ENCODE measurements at places on chromosomes 3 and 15.
A peak's percentile ranks its signal among the peaks of the same experiment; 100 is the strongest.

DNA sequence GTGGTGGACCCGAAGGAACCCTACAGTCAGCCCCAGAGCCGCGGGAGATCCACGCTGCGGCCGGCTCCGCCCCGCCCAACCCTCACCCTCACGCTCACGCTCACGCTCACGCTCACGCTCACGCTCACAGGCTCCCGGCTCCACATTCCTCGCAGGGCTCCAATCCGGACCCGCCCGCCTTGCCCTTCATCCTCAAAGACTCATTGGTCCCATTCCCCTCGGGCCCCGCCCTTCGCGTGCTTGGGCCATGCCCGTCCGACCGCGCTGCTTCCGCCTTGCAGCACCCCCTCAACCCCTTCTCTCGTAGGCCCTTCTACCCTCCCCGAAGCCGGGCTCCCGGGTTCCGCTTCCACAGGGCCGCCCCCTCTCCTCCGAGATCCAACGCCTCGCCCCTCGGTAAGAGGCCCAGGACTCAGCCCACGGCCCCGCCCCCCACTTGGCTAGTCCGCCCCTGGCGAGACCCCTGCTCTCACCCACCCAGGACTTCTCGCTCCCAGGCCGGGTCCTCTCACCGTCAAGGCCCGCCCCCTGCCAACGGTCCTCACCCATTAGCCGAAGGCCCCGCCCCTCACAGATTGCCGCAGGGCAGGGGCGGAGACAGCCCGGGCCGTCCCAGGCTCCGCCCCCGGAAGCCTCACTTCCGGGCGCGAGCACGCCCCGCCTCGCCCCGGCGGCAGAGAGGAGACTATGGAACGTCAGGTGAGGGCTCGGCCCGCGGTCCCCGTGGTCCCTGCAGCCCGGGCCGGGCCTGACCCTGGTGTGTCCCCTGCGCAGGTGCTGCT lies at the start of gene APEH:
APEH (plus strand) TSS at position 637 of the 782 bp plus-strand sequence; CDS start at position 688, 51 bp downstream.
- DNase-seq = peak; percentile 92

- DNase-seq = no peak
Measured at GRCh38 chr15:40313531-40314398, 6.0 kb upstream of the PLCB2 start.

GRCh38 chr3:24182756-24183155 lies 237.7 kb downstream of the NR1D2 start:
- no peak for DNase-seq

DNA sequence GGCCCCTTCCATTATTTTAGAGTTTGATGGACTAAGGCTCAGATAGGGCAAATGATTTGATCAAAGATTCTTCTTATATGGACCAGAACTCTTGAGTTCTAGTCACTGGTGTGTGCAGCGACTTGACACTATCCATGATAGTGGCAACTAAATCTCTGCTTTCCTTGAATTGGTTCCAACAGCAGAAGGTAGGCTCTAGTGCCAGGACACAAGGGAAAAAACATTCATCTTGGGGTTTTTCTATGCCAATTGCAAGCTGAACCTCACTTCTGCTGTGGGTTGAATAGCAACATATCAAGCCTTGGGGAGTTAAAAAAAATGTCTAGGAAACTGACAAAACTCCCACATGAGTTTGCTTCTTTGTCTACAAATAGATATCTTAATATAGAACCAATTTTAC lies 35.1 kb downstream of the CTXND1 start:
- no peak for DNase-seq

DNA sequence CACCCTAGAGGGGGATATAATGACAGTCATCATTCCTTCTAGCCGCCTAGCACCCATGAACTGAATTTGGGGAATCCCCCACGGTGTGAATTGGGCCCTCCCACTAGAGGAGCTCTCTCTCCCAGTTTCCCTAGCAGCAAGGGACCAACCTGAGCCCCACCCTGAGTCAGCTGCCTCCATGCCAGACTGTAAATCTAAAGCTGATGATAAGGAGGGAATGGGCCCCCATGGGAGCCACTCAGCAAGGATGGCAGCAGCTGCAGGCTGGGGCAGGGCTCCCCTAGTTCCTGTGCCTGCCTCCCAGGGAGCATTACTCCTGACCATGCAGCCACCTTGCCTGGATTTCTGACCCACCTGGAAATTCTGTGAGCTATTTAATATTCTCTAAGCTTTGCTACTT lies 57.0 kb upstream of the PXYLP1 start:
- DNase-seq = no peak

GRCh38 chr3:130395916-130396315 lies 50.4 kb downstream of the COL6A5 start:
- peak; percentile 59 for DNase-seq

DNA sequence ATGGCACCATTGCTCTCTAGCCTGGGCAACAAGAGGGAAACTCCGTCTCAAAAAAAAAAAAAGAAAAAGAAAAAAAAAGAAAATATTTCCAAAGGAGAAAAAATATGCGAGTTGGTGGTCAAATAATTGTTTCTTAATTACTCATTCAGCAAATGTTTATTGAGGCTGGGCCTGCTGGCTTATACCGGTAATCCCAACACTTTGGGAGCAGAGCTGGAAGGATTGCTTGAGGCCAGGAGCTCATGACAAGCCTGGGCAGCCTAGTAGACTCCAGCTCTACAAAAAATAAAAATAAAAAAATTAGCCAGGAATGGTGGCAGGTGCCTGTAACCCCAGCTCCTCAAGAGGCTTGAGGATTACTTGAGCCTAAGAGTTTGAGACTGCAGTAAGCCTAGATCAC lies 4.1 kb downstream of the KNL1 start:
- no peak for DNase-seq

DNA sequence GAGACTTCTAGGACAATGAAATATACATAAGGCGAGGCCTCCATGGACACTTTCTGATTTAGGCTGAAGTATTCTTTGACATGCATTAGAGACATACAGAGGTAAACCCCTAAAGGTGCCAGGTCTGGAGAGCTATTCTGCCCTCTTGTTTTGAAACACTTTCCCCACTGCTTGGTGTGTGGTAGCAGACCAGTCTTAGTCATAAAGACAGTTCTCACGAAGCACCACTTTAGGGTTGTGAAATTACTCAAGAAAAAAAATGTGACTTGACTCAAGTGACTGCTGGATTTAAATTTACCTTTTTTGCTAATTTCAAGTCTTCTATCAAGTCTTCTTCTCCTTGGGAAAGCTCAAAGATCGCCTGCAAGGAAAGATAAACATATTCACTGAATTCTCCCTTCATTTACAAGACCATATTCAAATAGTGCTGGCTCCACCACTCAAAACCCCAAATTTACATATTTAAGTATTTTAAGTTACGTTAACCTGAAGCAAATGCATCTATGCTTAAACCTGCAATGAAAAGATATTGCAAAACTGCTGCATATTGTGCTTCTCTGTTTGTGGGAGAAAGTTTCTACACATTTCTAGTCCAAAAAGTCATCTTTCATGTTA lies 48.4 kb downstream of the ARHGEF3 start:
- no peak for DNase-seq

GRCh38 chr3:66052721-66053549 lies 14.2 kb upstream of the MAGI1 start:
- DNase-seq = no peak

GRCh38 chr3:59565125-59565524 lies 515.3 kb upstream of the CFAP20DC start:
- DNase-seq = no peak

DNA sequence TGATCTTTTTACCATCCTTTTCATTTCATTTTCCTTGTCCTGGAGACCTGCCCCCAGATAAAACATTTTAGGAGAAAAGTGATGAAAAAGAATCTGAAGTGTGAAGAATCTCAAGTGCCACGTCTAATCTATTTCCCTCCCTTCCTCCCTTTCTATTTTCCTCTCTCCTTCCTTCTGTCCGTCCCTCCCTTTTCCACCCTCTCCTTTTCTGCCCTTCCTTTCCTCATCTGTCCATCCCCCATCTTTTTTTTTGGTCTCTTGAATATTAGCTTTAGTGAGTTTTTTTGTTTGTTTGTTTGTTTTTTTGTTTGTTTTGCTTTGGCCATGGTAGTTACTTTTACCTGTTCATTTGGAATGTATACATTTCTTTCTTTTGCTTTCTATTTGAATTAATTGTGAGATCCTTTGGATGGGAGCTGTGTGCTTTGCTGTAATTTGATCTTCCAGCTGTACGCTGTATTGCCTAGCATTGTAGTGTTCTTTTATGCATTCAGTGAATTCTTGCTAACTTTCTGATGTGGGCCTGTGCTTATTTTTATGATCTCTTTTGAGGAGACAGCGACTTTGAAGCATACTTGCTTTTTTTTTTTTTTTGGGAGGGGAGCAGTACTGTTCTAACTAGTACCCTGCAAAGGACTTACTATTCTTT lies 19.2 kb downstream of the CDIN1 start:
- peak; percentile 23 for DNase-seq

- no peak for DNase-seq
Measured at GRCh38 chr3:45940004-45940780, 3.1 kb upstream of the CXCR6 start.

DNA sequence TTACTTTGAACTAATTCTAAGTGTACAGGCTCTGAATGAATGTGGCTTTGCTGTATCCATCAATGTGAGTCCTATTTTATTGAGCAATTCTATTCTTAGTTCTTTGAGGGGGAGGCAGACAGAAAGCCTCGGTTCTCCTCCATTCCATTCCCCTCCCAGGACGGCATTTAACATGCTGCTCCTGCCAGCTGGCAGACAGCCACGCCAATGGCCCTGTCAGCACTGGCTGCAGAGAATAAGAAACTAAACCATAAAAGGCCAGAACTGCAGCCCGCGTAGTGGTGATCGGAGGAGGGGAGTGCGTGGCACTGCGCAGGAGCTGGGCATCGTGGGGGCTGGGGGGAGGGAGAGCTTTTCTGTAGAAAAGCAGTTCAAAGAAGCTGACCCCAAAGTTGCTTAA lies 76.0 kb upstream of the HACD2 start:
- DNase-seq = peak; percentile 78

DNA sequence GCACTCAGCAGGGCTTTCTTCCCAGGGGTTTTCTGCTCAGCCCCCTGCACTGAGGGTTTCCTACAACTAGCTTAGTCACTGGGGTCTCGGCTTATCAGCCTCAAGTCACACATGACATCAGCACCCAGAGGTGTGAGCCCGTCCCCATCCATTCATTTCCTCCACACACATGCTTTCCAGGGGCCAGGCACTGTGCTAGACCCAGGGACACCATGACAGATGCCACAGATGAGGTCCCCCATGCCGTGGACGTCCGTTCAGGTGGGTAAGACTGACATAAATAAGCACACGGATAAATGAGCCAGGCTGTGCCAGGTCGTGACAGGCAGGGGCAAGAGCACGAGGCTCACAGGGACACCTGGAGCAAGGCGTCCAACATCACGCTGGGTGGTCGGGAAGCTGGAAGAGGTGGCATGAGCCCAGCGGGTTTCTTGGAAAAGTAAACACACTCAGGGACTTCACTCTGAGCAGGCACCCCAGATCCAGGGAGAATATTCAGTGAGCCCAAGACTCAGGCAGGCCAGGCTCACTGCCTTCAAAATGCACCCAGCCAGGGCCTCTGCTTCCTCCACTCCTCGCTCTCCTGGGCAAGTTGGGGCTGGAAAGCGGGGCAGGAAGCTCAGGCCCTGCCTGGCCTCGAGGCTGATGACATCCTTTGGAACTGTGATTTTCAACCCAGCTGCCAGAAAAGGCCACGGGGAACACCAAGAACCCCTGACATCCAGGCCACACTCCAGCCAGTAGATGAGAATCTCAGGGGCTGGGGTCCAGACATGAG lies 139.3 kb downstream of the CHSY1 start:
- DNase-seq = no peak

GRCh38 chr15:23566071-23566554 lies 639 bp downstream of the MKRN3 start:
- DNase-seq = no peak

DNA sequence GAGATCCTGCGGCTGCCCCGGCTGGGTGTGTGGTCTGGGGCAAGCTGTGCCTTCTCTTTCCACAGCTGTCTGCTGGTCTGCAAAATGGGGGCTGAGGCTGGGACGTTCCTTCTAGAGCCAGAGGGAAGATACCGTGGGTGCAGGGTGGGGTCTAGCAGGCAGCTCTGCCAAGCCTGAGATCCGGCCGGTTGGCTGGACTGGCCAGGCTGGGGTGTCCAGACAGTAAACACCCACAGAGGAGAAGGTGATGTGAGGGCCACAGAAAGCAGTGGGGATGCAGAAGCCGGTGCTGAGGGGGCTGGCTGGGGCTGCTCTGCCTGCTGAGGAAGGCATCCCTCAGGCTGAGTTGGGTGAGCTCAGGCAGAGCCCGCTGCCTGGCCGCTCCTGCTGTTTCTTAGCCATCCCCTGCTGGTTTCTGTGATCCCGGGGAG lies 46.1 kb downstream of the FBLN2 start:
- DNase-seq = no peak

DNA sequence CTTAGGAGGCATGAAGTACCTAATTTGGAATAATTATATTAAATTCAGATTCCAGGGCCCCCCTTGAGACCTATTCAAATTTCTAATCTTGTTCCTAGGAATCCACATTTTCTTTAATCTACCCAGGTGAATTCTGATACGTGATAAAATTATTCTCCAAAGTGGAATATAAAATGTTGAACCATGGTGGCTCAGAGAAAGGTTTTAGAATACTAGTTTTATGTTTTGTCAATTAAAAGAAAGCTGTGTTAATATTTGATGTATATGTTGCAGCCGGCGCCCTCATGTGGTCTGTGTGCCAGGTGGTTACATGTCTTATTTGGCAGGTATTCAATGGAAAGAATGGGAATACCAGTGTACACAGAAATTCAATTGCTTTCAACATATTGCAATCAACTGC lies 321.8 kb downstream of the FEZF2 start:
- DNase-seq = no peak

- DNase-seq = no peak
Measured at GRCh38 chr3:463252-464192, 267.0 kb downstream of the CHL1 start.

- no peak for DNase-seq
Measured at GRCh38 chr3:65077124-65077523, 389.3 kb upstream of the ADAMTS9 start.

DNA sequence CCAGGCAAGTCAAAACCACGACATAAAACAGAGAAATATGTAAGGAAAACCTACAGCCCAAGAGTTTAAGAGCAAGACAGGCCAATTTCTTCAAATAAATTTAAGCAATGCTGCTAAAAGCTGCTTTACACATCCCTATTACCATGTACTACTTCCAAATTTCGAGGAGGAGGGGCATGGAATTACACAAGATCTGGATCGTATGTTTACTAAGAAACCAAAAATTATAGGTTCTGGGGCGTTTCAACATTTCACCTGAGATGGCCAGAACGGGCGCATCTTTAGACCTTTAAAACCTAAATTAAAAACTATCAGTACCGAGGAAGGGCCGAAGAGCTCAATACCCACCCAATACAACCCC lies 664 bp upstream of the NR2C2 start:
- no peak for DNase-seq

- no peak for DNase-seq
Measured at GRCh38 chr3:129504471-129505100, 23.9 kb upstream of the RHO start.

DNA sequence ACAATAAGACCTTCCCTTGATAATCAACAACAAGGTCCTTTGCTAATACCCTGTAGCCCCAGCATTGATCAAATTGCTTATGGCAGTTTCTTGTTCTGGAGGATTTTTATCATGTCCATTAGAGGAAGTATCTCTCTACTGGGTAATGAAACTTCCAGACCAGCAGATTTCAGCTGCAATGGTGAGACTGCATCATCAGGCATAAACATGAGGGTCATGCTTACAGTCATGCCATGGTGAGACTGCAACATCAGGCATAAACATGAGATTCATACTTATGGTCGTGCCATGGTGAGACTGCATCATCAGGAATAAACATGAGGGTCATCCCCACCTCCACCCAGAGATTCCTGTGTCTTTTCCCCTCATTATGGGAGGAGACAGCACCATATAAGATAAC lies 129.0 kb upstream of the LIPC start:
- DNase-seq = no peak

Data from hindlimb muscle (tissue), 1 donor.